Cortex of kidney (tissue), 1 donor: ENCODE measurements at places on chromosomes 2 and 18.

GRCh38 chr2:23169896-23170295 is 215.1 kb upstream of the KLHL29 start:
- DNase-seq: no peak

- DNase-seq: no peak
Measured at GRCh38 chr2:224927646-224928173, 114.6 kb downstream of the DOCK10 start.

- no peak for DNase-seq
Measured at GRCh38 chr2:86147793-86148192, 41.8 kb downstream of the PTCD3 start.

- no peak for DNase-seq
Measured at GRCh38 chr2:173355866-173356508, 1.3 kb downstream of the CDCA7 start.

DNA sequence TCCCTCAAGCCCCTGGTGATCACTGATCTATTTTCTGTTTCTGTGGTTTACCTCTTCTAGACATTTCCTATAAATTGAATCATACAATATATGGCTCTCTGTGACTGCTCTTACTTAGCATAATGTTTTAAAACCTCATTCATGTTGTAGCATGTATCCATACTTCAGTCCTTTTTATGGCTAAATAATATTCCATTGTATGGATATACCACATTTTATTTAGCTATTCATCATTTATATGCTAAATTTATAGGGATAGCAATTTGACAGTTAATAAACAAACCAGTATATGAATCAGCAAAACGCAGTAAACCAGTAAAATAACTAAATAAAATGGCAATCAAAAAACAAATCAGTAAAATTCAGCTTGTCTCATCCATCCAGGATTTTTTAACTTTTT is 286.1 kb upstream of the HNRNPA3 start:
- DNase-seq: no peak
